Choroid plexus epithelial cell (primary cell): ENCODE measurements at places on chromosomes 1 and 21.

GRCh38 chr1:76632136-76632535, 235.1 kb upstream of the ST6GALNAC5 start:
- no peak for DNase-seq

GRCh38 chr1:207863893-207864535, 46.9 kb downstream of the CD34 start:
- DNase-seq, result no peak

- no peak for DNase-seq
Measured at GRCh38 chr1:213054142-213054541, 3.1 kb downstream of the RPS6KC1 start.

- DNase-seq, result no peak
Measured at GRCh38 chr1:156931974-156932710, 11.7 kb downstream of the LRRC71 start.

DNA sequence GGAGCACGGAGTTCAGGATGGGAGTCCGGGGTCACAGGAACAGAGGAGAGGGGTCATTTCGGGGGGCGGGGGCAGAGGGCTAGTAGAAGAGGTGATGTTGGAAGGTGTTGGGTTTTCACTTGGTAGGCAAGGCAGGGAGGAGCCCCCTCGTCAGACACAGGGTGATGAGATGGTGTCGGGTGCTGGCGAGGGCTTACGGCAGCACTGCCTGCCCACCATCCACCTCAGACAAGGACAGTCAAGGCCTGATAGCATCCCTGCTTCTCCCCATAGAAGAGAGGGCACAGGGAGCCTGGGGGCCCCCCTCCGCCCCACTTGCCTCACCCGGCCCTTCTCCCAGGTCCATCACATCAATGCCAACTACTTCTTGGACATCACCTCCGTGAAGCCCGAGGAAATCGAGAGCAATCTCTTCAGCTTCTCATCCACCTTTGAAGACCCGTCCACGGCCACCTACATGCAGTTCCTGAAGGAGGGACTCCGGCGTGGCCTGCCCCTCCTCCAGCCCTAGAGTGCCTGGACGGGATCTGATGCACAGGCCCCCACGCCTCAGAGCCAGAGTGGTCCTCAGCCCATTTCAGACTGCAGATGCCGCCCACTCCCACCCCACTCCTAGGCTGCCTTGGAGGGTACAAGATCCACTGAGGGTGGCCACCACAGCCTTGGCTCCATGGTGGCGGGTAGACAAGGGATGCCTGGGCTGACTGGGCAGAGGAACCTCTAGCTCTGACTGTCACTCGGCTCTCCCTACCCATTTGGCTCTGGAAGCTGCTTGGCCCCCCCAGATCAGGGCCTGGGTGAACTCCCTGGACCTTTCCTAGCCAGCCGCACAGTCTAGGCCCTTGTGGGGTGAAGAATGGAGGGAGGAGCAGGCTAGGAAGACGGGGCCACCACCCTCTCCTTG, 4.3 kb upstream of the MTFR1L start:
- DNase-seq, result no peak

DNA sequence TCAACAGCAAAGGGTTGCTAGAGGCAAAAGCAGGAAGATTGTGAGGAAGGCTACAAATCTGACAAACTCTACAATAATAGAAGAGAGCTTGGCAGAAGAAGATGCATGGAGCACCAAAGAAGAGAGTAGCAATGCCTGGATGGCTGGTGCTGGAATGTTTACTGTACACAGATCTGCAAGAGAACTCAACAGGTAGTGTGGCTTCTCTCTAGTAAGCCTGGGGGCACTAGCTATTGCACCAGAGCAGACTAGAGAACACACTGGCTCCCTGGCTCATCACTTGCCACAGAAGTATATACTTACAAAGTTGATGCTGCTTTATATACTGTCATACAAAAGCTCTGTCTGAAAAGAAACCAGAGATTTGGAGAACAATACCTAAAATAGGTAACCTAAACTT, 475.0 kb upstream of the NCAM2 start:
- DNase-seq, result no peak

- DNase-seq, result no peak
Measured at GRCh38 chr1:209218981-209219380, 364.5 kb upstream of the CAMK1G start.

DNA sequence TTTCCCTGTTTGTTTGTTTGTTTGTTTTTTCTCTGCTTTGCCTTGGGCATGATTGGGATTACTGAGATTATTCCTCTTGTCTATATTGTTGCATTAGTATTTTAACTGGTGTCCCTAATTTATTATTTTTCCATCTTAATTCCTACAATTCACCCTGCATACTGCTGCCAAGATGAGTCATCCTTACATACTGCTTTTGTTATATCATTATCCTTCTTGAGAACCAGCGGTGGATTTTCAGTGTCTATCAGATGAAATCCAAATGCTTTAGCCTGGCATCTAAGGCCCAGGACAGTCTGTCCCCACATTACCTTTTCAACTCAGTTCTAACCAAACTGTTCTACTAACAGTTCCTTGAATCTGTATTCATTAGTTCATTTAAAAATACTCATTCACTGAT, 101.7 kb downstream of the OLFML2B start:
- peak; percentile 59 for DNase-seq

DNA sequence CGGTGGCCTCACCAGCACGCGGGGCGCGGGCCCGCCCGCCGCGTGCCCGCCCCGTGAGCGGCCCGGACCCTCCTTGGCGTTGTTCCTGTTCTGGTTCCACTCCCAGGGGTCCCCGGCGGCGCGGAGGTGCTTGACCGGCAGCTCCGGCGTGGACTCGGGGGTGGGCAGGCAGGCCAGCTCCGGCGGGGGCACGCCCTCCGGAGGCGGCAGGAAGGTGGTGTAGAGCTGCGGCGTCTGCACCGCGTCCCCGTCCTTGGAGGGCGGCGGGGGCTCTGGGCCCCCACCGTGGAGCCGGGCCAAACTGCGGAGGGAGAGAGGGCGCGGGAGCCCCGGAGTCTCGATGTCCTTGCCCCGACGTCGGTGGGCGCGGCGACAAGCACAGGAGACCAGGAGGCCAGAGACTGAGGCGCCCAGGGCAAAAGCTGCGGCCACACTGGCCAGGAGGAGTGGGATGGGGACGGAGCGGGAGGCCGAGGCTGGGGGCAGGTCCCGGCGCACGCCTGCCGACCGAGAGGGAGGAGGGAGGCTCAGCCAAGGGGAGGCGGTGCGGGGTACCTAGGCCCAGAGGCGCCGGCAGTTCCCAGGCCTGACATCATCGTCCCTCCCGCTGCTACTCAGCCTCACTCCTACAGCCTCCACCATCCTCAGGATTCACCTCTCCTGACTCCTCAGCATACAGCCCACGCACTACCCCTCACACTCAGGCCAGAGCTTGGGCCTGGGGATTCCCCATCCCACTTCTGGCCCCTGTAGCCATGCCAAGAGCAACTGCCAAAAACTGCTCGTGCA, 13.2 kb downstream of the SEMA6C start:
- no peak for DNase-seq

GRCh38 chr21:36079010-36079649, 9.3 kb downstream of the CBR1 start:
- peak; percentile 32 for DNase-seq

GRCh38 chr1:236181059-236181458, 38.7 kb downstream of the GPR137B start:
- peak; percentile 42 for DNase-seq

GRCh38 chr1:51578383-51579109, 38.3 kb upstream of the OSBPL9 start:
- no peak for DNase-seq

GRCh38 chr1:9247894-9248293, 13.3 kb downstream of the H6PD start:
- no peak for DNase-seq

DNA sequence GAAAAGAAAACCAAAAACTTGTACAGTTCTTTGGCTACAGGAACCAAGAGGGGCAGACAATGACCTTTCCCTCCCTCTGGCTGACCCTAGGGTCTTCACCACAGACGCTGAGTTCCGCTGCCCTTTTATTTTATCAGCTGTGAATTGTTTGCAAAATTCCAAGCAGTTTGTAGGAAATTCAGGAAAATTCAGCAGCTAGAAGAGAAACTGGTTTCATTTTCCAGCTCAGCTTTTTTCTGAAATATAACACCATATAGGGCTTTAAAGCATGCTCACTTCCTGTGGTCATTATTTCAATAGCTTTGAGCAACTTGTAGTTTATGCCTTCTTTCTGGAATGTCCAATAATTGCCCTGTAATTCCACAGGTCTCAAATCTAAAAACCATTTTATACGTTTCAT, 5.5 kb upstream of the PIK3R3 start:
- peak; percentile 74 for DNase-seq

DNA sequence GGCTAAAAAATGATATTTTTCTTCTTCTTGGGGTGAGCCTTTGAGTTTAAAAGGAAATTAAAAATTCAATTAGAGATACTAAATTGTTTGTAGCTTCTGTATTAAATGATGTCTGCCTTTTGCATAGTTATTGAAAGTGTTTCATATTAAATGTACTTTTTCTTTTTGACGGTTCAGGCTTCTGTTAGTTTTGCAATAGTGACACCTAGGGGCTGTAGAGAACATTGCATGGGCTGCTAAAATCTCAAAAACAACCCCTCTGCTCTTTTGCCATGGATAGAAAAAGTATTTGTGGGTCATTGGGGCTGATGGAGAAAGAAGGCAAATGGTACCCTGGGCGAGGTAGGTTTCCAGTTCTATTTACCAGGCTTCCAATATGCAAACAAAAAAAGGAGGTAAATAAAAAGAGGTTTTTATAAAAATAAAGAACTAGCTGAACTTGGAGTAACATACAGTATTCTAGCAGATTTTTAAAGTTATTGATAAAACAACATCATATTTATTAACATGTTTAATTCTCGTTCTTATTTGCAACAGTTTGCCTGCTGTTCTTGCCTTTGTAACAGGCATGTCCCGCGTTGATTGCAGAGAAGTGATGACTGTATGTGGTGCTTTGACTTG, 115.4 kb upstream of the HOOK1 start:
- DNase-seq, result peak; percentile 71

- peak; percentile 64 for DNase-seq
Measured at GRCh38 chr1:241715956-241716355, 63.9 kb downstream of the WDR64 start.

GRCh38 chr1:100499194-100499811, 38.6 kb upstream of the GPR88 start:
- no peak for DNase-seq

GRCh38 chr1:114152508-114153260, 985 bp downstream of the SYT6 start:
- DNase-seq, result peak; percentile 34

- no peak for DNase-seq
Measured at GRCh38 chr1:14362331-14362730, 236.2 kb upstream of the KAZN start.

DNA sequence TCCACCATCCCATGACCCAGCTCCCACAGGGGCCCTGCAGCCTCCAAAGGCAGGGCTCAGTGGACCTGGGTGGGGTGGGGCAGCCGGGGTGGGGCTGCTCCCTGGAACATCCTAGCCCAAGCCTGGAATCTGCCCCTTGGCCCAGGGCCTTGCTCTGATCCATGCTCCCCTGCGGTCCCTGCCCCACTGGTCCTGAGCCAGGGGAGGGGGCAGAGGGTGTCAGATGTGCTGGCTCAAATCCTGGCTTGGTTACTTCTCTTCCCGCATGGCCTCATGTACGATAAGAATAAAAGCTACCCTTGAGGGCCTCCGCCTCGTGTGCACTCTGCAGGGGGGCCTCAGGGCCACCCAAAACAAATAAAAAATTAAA, 819 bp downstream of the SLC25A34 start:
- no peak for DNase-seq

DNA sequence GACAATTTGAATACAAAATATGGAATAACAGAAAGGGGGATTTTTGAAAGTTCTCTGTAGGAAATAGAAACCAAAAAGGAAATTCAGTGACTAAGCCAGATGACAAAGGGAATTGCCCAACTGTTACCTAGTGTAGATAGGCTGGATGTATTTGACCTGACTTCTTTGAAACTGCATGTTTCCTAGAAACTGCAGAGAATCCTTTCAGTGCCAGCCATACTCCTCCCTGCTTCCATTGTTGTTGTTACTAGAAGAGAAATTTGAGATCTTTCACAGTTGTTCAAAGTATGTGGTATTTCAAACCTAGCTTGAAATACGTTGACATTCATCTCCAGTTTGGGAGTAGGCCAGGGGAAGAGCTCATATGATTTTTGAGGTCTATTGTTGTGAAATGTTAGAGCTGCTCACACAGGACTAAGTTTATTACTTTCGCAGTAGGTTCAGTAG, 1.8 kb upstream of the GBP5 start:
- DNase-seq, result peak; percentile 90

DNA sequence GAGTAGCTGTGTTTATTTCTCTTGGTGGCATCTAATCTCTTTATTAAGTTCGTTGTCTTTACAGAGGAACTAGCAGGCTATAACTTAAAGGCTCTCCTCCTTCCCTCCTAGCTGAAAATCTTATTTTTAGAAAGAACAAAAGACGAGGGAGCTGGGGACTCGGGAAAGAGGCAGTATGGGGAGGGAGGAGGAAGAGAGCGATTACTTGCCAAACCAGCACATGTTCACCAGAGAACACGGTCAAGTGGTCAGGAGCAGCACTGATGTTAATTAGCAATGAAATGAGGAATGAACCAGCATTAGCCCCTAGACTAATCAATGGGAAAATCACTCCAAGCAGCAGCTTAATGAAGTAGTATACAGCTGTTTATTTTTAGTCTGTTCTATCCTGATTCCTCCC, 171.3 kb upstream of the ESRRG start:
- DNase-seq, result no peak

- DNase-seq, result peak; percentile 8
Measured at GRCh38 chr1:161954050-161954449, 69.6 kb downstream of the OLFML2B start.

- no peak for DNase-seq
Measured at GRCh38 chr1:143611159-143611558, 360.6 kb downstream of the FAM72C start.

DNA sequence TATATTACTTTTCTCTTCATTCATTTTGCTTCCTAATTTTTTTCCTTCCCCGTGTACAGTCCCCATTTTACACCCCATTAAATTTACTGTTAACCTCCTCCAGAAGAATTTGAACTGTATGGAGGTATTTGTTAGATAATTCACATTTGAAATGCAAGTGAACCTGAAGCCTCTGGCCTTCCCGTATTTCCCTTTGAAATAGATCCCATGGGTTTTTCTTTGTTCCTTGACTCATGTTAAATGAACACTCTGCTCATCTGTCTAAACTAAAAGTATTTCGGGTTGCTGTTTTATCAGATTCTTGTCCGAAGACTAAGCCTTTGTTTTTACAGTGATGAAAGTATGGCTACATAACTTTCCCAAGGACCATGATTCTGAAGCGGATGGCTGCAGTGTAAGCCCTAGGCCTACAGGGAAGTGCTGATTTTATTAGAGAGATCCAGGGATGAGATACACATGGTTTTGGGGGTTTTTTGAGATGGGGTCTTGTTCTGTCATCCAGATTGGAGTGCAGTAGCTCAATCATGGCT, 187.9 kb downstream of the PATJ start:
- no peak for DNase-seq
